Stimulated activated CD4-positive, alpha-beta T cell treated with anti-CD3 and anti-CD28 coated beads, Interleukin-12 subunit alpha, Interleukin-12 subunit beta, amount 100 ng/mL, for 24 hours (primary cell): ENCODE measurements at places on chromosomes 4 and X.

- DNase-seq, result no peak
These were observed 3.5 kb downstream of the JAKMIP1 start for GRCh38 chr4:6196871-6197270.

- no peak for DNase-seq
These were observed 209.1 kb upstream of the FAM47A start for GRCh38 chrX:34341258-34341657.

GRCh38 chr4:160353548-160353947 is 1250.7 kb downstream of the RAPGEF2 start:
- no peak for DNase-seq

DNA sequence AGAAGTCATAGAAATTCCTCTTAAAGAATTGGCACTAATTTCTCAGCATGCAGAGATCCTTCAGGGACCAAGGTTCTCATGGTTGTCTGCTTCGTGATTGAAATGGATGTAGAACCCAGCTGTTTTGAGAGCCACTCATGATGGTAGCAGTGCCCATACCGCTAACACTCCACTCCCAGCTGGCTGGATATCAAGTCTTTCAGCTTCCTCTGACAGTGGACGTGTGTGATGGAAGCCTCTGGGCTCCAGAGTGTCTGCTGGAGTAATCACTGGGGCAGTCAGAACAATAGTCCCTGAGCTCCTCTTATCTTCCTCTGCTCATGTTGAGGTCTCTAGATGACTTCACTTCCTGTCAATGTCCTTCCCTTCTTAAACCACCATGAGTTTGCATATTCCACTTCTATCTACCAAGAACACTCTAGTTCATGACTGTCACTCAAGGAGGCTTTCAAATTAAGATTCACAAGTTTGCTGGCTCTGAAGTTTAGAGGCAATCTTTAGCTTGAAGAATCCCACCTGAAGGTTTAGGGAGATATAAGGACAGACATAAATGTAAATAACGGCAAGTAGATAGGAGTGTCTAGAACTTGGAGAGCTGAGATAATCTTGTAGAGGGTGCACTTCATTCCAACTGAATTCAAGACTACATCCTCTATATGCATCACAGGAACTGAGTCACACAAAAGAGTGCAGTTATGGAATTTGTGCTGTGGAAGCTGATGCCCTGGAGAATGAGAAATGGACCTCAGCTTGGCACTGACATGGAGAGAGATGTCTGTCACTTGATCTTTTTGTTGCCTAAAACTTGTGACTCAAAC is 64.5 kb upstream of the WDR1 start:
- DNase-seq, result no peak

DNA sequence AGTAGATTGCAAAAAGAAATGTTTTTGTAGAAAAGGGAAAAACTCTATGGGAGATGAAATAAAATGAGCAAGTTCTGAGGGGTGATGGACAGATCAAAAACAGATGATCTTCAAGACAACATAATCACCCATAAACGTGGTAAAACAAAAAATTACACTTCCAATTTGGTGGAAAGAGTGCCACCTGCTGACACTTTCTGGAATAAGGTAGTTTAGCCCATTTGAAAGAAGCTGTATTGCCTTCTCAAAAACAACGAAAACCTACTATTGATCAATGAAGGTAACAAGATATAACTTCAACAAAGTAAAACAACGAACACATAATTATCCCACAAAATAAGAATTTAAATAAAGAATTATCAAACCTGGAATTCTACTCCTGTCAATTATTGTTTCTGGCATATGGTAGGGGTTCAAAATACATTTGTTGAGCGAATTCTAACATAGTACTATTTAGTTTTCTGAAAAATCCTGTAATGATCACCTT is 2.5 kb downstream of the COQ2 start:
- peak; percentile 30 for DNase-seq

DNA sequence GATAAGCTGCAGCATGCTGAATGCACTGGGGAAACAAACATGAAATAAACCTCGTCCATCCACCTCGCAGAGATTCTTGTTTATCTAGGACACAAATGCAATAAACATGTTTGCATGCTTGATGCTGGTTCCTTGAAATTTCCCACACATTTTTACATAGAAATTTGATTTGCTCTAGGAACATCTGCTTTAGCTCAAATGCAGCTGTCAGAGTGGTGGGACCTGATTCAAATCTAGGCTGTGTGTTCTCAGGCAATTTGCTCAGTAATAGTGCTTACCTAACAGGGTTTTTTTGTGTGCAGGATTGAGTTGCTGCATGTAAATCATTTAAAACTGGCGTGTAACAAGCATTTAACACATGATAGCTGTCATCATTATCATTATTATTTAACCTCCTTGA is 293.1 kb downstream of the QDPR start:
- no peak for DNase-seq

DNA sequence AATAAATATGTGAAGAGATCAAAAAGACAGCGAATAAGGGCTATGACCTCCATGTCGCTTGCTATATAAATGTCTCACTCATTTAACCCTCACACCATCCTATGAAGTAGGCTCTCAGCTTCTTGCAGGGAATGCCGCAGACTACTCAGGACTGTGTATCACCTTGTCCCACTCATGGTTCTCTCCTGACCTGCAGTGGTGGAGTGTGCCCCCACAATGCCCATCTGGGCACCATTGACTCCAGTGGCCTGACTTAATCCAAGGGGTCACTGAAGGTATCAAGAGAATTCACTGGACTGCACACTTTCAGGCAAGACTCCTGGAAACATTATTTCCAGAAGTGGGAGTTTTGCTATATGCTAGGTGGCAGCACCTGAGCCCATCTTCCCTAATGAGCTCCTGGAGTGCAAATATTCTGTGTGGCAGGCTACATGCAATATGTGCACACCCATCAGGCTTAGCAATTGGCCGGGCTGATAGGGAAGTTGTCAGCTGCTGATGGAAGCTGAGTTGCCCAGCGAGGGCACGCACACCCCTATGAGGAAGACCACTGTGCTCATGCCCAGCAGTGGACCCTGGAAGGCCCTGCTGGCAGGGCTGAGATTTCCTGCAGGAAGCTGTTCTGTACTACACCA is 8.2 kb upstream of the EFNB1 start:
- DNase-seq, result no peak

- DNase-seq, result no peak
These were observed 134.7 kb upstream of the USP9X start for GRCh38 chrX:40950546-40950945.

- no peak for DNase-seq
These were observed 74.8 kb downstream of the COX18 start for GRCh38 chr4:72994670-72995069.
